ENCODE measurements at places on chromosomes 4 and X. TPM values are rescaled to one million over a fixed set of nuclear protein-coding genes. Genes with fewer than 3 reads are reported as not detected.

The GPRASP1 gene
- 4.0 TPM for total RNA-seq

The CENPU gene
- total RNA-seq: 3.0 TPM

GRCh38 chr4:25131381-25131780 lies 28.9 kb downstream of the SEPSECS start:
- no peak for DNase-seq

DNA sequence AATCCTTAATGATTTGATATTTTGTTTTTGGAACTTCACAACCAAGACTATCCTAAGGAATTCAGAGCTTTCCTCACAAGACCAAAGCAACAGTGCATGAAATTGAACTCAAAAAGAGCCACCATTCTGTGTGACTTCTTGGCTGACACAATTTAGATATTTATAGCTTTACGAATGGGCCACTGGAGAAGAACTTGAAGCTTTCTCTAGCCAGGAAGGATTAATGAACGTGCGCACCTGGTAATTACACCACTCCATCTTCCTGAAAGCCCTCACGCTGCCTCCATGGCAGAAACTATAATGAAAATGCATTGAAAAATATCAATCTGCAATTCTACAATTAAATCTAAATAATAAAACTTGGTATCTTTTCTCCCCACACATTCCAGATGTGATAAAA lies 1057.8 kb downstream of the DMD start:
- no peak for DNase-seq

DNA sequence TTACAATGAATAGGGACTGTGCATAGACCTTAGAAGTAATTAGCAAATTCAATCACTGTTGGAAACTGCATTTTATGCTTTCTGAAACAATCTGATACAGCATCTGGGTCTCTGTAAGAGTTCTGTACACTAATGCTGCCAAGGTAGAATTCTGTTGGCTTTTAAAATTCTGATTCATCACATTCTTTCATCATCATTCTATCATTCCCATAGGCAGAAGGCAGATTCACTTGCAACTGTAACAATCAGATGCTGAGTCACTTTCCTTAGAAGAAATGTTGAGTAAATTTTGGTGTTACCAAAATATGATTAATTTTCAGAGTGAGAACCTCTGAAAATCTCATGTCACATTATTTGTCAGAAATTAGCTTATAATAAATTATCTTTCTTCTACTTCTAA lies 267.2 kb downstream of the MAPK10 start:
- DNase-seq: no peak

Data from mesenteric fat pad (tissue), 1 donor.